ENCODE measurements at places on chromosomes 1 and 21. TPM values are rescaled to one million over a fixed set of nuclear protein-coding genes. Genes with fewer than 3 reads are reported as not detected.

DIO1 gene
- total RNA-seq, result not detected

- DNase-seq, result no peak
Observed at GRCh38 chr1:245261786-245262185, 107.0 kb downstream of the KIF26B start.

GRCh38 chr1:1899266-1899966 lies 8.5 kb upstream of the GNB1 start:
- no peak for DNase-seq

GBP2 gene
- total RNA-seq, result 34.8 TPM

GRCh38 chr1:172460887-172461315 lies 17.0 kb upstream of the PIGC start:
- DNase-seq, result no peak

GRCh38 chr1:224879162-224879803 lies 50.2 kb upstream of the DNAH14 start:
- DNase-seq, result no peak

- no peak for DNase-seq
Observed at GRCh38 chr1:76938304-76938703, 71.0 kb downstream of the ST6GALNAC5 start.

- DNase-seq, result peak; percentile 71
Observed at GRCh38 chr1:12407050-12407961, 177.5 kb downstream of the VPS13D start.

TRAF5 gene
- total RNA-seq, result 8.0 TPM

SLAMF1 gene
- 0.17 TPM for total RNA-seq

RIT1 gene
- 21.8 TPM for total RNA-seq

DNA sequence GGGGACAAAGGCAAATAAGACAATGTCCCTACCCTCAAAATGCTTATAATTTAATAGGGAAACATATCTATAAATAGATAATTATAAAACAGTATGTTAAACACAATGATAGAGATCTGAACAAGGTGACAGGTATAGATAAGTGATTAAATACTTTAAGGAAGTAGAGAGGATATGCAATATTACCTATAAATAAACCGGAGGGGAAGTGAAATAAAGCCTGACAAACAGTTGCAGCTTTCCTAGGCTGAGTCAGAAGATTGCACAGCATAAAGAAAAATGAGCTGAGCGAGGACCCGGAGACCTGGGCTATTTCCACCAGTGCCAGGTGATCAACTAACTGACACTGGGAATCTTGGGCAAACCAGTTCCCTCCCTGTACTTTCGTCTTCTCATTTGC lies 11.5 kb upstream of the PSRC1 start:
- no peak for DNase-seq

DNA sequence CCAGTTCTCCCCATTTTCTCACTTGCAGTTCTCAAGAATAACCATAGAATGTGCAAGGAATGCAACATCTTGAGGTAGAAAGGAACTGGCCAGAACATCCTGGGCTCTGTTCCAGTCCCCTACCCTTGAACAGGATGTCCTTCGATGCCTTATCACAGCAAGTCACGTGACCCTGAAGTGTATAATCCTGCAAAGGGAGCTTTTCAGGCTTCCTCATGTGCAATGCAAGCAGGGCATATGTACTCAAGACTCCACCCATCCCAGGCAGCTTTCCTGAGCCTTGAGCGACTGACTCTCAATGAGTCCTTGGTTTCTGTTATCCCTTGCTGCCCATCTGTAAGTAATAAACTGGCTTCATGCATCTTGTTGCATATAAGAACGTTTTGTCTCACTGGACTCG lies 311.0 kb downstream of the MRPL39 start:
- no peak for DNase-seq

KRTAP11-1 gene
- total RNA-seq, result 0.68 TPM

DNA sequence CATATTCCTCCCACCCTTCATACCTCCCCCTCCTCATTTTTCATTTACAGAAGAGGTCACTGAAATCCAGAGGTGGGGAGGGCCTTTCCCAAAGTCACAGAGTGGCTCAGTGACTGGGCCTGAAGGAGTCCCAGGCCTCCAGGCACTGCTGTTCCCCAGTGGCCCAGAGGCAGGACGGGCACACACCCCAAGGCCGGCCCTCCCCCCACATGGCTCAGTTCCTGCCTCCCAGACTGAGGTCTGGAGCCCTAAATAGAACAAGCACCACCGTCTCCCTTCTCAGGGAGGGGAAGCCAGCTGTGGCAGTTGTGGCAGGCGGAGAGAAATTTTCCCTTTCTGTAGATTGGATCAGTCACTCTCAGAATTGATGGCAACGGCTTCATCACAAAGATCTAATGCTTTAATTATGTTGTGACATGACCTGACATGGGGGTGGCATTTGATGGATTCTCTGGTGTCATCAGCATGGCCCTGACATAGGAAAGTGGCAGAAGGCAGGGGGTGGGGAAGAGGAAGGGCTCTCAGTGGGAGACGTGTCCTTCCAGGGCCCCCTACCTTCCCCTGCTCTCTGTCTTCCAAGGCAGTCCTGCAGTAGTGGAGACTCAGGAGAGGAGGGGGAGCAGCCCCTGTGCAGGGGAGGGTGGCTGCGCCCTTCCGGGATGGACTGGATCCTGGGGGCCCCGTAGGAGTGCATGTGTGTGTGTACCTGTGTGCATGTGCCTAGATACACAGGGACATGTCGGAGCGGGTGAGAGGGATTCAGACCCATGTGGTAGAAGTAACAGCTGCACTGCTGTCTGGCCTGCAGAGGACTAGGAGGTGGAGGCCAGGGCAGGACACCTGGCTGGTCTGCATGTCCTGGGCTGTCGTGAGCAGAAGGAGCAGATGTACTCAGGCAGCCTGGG lies 41.2 kb upstream of the FOXO6 start:
- no peak for DNase-seq

DNA sequence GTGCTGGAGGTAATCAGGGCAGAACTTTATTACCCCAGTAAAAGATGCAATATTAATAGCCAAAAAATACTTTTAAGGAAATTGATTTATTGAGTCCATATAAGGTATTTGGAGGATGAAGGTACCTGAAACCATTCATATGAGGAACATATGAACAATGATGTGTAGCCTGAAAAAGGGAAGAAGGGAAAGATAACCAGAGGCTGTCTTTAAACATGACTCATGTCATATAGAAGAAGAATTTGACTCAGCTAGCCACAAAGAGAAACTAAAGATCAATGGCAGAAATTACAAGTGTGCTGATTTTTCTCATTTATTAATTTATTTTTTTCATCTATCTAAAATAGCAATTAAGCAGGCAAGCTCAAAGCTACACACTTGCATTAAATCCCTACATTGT lies 136.2 kb upstream of the DUSP10 start:
- no peak for DNase-seq

- DNase-seq, result no peak
Observed at GRCh38 chr1:75999034-75999433, 66.8 kb upstream of the ASB17 start.

MCOLN3 gene
- total RNA-seq, result 0.23 TPM

DNA sequence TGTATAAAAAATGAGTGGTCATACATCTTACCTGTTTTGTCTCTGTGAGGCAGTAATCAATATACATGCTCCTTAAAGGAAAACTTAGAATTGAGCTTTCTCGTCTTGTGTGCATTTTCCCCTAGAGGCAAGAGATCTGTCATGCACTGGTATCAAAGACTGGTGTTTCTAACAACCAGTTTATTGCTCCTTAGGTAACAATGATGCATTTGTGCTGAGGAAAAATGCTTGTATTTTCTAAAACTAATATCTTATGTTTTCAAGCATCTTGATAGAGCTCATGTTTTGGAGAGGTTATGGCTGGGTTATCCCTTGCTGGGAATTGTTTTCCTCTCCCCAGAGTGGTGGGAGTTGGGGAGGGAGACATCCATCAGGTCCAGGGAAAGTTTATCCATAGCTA lies 23.9 kb upstream of the CCDC190 start:
- DNase-seq, result no peak

DCST1 gene
- total RNA-seq, result 0.51 TPM

DNA sequence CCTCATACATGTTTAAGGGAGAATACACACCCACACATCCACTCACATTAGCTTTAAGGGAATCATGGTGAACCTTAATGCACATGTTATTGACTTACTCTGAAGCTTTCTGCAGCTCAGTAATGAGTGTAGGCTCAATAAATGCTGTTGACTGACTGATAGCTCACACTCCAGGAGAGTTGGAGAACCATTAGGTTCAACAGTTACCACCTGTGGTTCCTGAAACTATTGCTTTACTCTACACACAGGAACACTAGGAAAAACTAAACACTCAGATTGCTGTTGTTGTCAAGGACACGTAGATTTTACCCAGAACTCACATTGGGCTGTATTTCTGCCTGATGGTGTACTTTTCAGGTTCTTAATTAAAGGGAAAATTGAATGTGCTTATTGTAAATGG lies 37.3 kb downstream of the ZC3H11B start:
- DNase-seq, result no peak

- no peak for DNase-seq
Observed at GRCh38 chr1:240719953-240720700, 108.2 kb upstream of the GREM2 start.

IFNLR1 gene
- total RNA-seq, result 6.6 TPM

- DNase-seq, result no peak
Observed at GRCh38 chr1:167171286-167171929, 49.3 kb upstream of the POU2F1 start.

LCE3D gene
- total RNA-seq, result not detected

AUNIP gene
- 4.3 TPM for total RNA-seq

- DNase-seq, result no peak
Observed at GRCh38 chr1:67645495-67646144, 39.4 kb upstream of the GADD45A start.

HMCN1 gene
- 9.9 TPM for total RNA-seq

DNA sequence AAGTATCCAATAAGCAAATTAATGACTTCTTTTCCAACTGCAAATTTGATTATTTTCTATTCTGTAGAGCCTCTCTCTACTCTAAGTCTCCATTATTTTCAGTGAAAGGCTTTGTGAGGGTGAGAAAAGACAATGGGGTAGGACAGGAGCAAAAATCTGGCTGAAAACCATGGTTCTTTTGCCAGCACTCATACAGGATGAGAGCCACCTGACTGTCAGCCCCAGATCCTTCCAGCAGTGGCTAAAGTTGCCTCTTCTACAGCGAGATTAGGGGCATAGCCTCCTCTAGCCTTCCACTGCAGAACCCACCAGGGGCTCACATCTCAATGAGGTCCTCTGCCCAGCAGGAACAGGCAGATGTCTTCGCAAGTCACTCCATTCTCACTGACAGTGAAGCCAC lies 23.7 kb downstream of the NMNAT2 start:
- no peak for DNase-seq

- DNase-seq, result no peak
Observed at GRCh38 chr1:107926436-107927080, 38.4 kb downstream of the VAV3 start.

GRCh38 chr1:94384485-94385265 lies 33.5 kb upstream of the ABCD3 start:
- DNase-seq, result no peak

FLVCR1 gene
- 13.4 TPM for total RNA-seq

- DNase-seq, result no peak
Observed at GRCh38 chr1:6177681-6178380, 2.3 kb downstream of the CHD5 start.

TRAPPC3 gene
- total RNA-seq, result 90.0 TPM

DNA sequence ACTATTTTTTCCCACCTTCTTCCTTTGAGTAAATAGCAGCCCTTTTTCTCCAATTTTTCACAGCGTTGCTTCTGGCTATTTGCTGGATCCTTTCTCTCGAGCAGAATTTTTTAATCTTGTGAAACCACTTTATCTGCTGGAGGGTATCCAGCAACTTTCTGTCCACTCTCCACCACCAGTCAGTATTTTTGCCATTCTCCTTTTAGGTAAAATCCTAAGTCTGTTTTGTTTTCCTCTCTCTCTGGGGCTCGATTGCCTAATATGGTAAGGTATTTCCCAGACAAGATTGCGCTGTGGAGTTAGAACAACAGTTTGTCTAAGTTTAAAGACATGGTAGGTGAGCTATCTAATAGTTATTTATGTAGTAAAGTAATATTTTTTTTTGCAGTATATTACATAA lies 156.9 kb downstream of the PPP1R12B start:
- DNase-seq, result no peak

GRCh38 chr1:160806784-160807183 lies 10.8 kb downstream of the LY9 start:
- no peak for DNase-seq

GRCh38 chr1:205458777-205459566 lies 3.1 kb upstream of the BLACAT1 start:
- no peak for DNase-seq

GRCh38 chr1:75198761-75199160 lies 64.6 kb downstream of the LHX8 start:
- no peak for DNase-seq

GRCh38 chr1:178096421-178096820 lies 2.5 kb downstream of the RASAL2 start:
- no peak for DNase-seq

GNAT2 gene
- not detected for total RNA-seq

ZSCAN20 gene
- 11.1 TPM for total RNA-seq

- no peak for DNase-seq
Observed at GRCh38 chr1:247402120-247402675, 13.8 kb upstream of the NLRP3 start.

GRCh38 chr1:227321035-227321434 lies 2.7 kb upstream of the CDC42BPA start:
- DNase-seq, result no peak

DNA sequence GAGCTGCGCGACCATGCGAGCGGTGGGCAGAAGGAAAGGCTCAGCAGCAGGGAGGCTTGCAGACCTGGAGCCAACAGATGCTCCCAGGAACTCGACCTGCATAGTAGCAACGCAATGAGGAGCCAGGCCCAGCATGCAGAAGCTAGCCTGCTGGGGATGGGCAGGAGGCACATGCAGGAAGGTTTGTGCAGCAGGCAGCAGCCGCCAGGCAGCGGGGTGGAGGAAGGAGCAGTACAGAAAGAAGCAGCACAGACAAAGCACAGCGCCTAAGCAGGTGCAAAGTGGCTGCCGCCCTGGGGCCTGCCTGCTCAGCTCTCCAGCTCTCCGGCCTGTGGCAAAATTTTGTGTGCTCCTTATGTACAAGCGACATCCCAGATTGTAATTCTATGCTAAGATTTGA lies 213.5 kb upstream of the MAP1LC3C start:
- DNase-seq, result no peak

TGFBR3 gene
- total RNA-seq, result 26.4 TPM

Data from prostate gland (tissue), 2 donors.